Neural crest cell (in vitro differentiated cells): ENCODE measurements at places on chromosomes 12 and 14.

GRCh38 chr14:100864206-100864605 lies 38.3 kb downstream of the MEG3 start:
- DNase-seq = no peak

DNA sequence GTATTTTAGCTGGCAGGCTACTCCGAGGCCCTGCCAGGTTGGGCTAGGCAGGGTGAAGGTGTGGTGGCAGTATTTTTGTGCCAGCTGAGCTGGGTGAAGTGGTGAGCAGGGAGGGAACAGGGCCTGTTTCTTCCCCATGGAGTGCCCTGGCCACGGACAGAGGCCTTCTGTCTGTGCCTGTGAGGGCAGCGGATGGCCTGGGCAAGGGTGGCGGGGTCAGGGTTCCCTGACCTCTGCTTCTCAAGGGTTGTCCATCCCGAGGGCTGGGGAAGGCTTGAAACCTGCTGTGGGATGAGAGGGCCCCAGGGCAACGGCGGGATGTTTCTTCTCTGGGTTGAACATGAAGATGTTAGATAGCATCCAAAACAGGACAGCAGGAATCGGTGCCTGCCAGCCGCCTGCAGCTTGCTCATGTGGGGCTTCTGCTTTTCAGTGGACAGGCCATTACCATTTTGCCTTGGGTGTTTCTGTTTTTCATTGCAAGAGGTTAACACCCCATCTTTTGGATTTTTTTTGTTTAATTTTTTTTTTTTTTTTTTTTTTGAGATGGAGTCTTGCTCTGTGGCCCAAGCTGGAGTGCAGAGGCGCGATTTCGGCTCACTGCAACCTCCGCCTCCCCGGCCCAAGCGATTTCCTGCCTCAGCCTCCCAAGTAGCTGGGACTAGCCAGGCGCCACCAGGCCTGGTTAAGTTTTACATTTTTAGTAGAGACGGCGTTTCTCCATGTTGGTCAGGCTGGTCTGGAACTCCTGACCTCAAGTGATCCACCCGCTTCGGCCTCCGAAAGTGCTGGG lies 3.3 kb downstream of the MTA1 start:
- peak; percentile 38 for DNase-seq

DNA sequence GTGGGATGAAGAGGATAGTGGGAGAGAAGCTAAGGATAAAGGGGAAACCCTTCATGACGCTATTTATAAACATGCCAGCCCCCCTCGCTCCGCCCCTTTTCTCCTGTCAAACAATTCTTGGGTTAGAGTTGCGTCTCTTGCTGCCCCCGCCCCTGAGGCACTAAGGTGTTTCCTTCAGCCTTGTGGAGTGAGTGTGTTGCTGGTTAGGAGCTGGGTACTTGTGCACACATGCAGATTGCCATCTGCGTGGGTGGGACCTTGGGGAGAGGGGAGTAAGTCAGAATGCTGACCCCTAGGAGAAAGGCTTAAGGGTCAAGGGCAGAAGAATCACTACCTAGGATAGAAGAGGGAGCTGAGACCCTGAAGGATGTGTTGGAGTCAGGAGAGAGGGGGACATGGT lies 5.4 kb downstream of the FOXJ2 start:
- DNase-seq = no peak

- no peak for DNase-seq
These were observed 222.1 kb upstream of the EEA1 start for GRCh38 chr12:93151079-93151762.

DNA sequence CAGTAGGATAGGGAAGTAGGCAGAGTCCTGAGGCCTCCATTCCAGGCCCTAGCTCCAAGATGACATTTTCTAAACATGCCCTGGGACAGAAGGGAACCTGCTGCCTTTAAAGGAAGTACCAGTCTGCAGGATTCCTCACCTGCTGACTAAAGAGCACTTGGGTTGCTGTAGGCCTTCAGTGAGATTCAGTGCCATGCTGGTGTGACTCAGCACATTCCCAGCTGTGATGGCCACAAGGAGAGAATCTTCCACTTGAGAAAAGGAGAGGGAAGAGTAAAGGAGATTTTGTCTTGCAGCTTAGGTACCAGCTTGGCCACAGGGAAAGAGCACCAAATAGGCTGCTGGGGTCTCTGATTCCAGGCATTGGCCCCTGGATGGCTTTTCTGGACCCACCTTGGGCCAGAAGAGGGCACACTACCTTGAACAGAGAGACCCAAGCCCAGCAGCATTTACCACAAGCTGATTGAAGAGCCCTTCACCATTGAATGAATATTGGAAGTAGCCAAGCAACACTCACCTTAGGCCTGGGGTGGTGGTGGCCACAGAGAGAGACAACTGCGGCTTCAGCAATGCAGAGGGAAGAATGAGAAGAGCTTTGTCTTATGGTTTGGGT lies 498.3 kb downstream of the KCNH5 start:
- DNase-seq = no peak

GRCh38 chr14:21680072-21680471 lies 6.5 kb upstream of the OR4E1 start:
- no peak for DNase-seq

DNA sequence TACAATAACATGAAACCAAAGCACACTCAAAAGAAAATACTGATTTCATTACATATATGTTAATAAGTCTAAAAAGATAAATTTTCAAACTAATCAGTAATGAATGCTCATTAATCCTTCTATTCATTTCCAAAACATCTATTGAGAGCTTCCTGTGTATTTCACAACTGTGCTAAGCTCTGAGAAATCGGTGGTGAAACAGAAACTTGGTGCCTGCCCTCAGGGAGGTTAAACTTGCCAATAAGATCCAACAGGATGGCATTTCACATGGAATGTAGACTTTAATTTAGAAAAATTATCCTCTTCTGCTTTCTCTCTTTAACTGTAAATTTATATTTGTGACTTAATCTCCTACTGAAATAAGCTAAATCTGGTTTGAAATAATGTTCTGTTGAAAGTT lies 70.9 kb upstream of the SLC38A4 start:
- no peak for DNase-seq

DNA sequence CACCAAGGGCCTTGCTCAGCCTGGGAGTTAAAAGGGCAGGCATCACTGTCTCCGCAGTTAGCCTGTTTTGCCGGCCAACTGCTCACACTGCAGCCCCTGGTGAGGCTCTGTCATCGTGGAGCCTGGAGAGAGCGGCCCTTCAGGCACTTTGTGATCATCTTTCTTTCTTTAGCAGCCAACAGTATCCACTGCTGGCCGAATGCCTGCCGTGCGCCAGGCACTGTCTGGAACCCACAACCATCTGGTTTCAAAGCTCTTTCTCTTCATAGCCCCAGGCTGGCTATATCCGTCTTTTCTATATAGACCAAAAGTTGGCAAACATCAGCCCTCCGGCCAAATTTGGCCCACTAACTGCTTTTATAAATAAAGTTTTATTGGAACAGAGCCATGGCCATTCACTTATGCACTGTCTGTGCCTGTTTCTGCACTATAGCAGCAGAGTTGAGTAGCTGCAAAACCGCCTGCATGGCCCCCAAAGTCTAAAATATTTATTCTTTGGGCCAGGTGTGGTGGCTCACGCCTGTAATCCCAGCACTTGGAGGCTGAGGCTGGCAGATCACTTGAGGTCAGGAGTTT lies 29.5 kb downstream of the SLC8B1 start:
- DNase-seq = no peak

GRCh38 chr12:4025181-4026019 lies 152.2 kb upstream of the PARP11 start:
- DNase-seq = peak; percentile 64

GRCh38 chr12:65121049-65121955 lies at the start of gene WIF1:
Gene WIF1 (minus strand): TSS chr12:65121305. CDS start chr12:65121191, 114 bp downstream.
- no peak for DNase-seq

DNA sequence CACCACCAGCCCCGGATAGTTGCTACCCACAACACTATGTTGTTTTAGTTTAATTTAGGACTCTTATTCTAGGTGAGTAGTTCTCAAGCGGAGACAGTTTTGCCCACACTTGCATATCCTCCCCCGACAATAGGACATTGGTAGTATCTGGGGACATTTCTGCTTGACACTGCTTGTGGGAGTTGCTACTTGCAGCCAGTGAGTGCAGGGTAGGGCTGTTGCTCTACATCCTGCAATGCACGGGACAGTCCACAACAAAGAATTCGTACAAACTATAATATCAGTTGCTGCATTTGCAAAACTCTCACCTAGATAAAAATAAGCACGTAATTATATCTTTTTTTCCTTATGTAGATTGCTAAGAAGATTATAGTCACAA lies 111.8 kb upstream of the DNM1L start:
- no peak for DNase-seq

DNA sequence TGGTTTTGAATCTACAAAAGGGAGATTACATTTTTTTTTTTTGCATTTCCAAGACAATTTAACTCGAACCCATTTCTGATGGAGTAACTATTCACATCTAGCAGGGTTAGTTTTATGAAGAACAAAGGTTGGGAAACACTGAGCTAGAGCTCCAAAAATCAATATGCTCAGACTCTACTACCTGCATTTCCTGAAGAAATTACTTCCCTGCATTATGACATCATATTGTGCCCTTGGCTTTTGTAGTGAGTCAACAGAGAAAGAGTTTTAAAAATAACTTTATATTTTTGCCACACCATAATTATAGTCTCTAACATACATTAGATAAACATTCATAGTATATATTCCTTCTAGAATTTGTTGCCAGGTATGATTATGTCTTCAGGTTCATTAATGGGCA lies 14.8 kb downstream of the GRIP1 start:
- no peak for DNase-seq

- no peak for DNase-seq
These were observed 49.8 kb downstream of the NUAK1 start for GRCh38 chr12:106088811-106089485.

- DNase-seq = no peak
These were observed 138.1 kb downstream of the BCL11B start for GRCh38 chr14:99133636-99134515.

DNA sequence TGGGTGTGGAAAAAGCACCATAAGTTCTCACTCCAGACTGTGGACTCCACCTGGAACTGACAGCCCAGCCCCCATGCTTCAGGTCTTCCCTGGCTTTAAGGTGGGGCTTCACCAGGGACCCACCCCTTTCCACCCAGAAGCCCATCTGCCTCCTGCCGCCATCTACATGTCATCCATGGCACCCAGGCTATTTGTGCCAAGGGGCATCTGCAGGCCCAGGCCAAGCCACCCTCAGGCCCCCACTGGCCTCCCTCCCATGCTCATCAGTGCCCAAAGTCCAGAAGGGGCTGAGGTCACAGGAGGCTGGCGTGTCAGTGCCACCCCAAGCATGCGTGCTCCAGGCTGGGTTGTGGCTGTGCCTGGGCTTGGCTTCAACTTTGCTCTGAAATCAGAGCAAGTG lies 212.2 kb upstream of the DIO3 start:
- no peak for DNase-seq

DNA sequence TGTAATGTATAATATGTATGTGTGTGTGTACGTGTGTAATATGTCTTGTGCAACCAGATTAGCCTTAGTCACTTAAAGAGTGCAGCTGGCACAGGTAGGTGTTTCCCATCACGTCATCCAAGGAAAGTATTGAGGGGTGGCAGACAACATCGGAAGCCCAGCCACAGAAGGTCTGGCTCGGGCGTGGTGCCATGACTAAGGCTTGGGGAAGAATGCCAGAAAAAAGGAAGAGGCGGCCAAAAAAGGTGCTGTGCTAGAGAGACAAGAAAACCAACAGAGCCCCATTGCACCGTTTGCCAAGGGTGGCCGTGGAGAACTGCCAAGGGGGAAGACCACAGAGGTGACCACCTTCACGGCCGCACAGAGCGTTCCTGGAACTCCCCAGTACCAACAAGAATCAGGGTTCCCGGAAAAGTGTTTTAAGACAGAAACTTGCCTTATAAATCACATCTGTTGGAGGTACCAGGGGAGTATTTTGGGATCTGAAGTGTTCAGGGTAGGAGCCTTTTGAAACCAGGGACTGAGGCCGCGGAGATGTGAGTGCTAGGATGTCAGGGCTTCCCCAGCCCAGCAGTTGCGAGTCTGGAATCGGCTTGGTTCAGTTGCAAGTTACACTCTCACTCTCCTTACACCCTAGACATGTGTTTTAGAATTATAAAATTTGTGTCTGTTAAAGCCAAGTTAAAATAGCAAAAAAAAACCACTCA lies 131.2 kb upstream of the DYRK2 start:
- no peak for DNase-seq

- no peak for DNase-seq
These were observed 148.9 kb downstream of the CHST11 start for GRCh38 chr12:104605685-104606084.

- no peak for DNase-seq
These were observed 60.1 kb upstream of the PPM1H start for GRCh38 chr12:62995097-62995496.

- DNase-seq = no peak
These were observed 16.5 kb downstream of the APPL2 start for GRCh38 chr12:105219261-105220028.

DNA sequence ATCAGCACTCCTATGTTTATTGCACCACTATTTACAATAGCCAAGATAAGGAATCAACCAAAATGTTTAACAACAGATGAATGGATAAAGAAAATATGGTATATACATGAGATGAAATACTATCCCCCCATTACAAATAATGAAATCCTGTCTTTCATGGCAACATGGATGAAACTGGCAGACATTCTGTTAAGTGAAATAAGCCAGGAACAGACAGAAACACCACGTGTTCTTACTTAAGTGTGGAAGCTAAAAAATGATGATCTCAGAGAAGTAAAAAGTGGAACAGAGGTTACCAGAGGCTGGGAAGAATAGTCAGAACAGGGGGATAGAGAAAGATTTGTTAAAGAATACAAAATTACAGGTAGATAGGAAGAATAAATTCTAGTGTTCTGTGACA lies 113.7 kb upstream of the MDM1 start:
- DNase-seq = no peak

- DNase-seq = no peak
These were observed 372.2 kb downstream of the RAD51B start for GRCh38 chr14:68191567-68192321.

DNA sequence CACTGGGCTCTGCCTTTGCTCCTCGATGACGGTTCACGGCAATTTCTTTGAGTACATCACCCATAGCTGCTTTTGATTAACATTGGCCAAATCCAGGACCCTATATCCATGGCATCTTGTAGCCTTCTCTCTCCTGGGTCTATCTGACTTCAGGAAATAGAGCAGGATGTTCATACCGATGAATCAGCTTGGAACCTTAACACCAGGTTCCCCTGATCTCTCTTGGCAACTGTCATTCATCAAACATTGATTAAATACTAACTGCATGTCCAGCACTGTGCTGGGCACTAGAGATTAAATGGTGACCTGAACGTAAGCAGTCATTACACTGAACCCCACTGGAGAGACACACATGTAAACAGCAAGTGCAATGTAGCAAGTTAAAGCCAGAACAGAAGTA lies 77.0 kb upstream of the MED13L start:
- no peak for DNase-seq

- no peak for DNase-seq
These were observed 42.0 kb upstream of the ATP2B1 start for GRCh38 chr12:89750389-89751351.

GRCh38 chr12:93402333-93403311 lies 24.9 kb downstream of the NUDT4 start:
- no peak for DNase-seq

DNA sequence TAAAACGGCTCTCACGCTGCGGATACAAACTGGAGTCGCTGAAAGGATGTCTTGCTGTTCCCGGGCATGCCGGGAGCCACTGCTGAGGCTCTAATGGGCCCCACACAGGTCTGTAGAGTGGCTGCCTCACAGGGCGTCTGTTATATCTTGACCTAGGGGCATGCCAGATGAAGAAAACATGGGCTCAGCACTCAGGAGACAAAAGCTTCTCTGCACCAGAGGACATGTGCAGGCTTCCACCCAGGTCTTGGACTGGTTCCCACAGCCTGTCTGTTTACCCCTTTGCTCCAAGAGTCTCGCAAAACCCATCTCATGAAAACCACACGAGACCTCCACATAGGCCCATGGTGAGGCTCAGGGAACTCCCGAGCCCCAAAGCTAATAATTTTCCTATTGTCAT lies 134.2 kb downstream of the RPS29 start:
- no peak for DNase-seq
